ENCODE measurements at places on chromosomes 5 and 9. TPM values are rescaled to one million over a fixed set of nuclear protein-coding genes. Genes with fewer than 3 reads are reported as not detected.

TYRP1 gene
- total RNA-seq, result 1.6 TPM

EXOC3 gene
- total RNA-seq, result 25.8 TPM

SPATA31C2 gene
- not detected for total RNA-seq

ZNF354C gene
- 42.2 TPM for total RNA-seq

SV2C gene
- 34.4 TPM for total RNA-seq

ANGPTL2 gene
- total RNA-seq, result 4.2 TPM

SEMA6A gene
- 59.1 TPM for total RNA-seq

ZNF608 gene
- total RNA-seq, result 91.6 TPM

SIMC1 gene
- 15.2 TPM for total RNA-seq

SLC31A1 gene
- 14.5 TPM for total RNA-seq

GTF3C5 gene
- total RNA-seq, result 25.8 TPM

SLC34A1 gene
- total RNA-seq, result not detected

AFAP1L1 gene
- 5.5 TPM for total RNA-seq

ARHGEF39 gene
- 0.46 TPM for total RNA-seq

HTR1A gene
- total RNA-seq, result 5.5 TPM

C5orf58 gene
- total RNA-seq, result not detected

CCDC180 gene
- 16.1 TPM for total RNA-seq

TXNDC8 gene
- total RNA-seq, result not detected

MAST4 gene
- 30.2 TPM for total RNA-seq

AJM1 gene
- 2.8 TPM for total RNA-seq

GDA gene
- 19.1 TPM for total RNA-seq

ANP32B gene
- 7.2 TPM for total RNA-seq

TAF1L gene
- under 0.01 TPM for total RNA-seq

PPIC gene
- total RNA-seq, result 7.2 TPM

BHMT gene
- total RNA-seq, result 0.46 TPM

TMEM232 gene
- total RNA-seq, result 39.9 TPM

SLC45A2 gene
- 0.23 TPM for total RNA-seq

P4HA2 gene
- total RNA-seq, result 14.5 TPM

EPB41L4B gene
- 19.8 TPM for total RNA-seq

SAPCD2 gene
- 4.2 TPM for total RNA-seq

ATOSB gene
- 19.4 TPM for total RNA-seq

PRKACG gene
- total RNA-seq, result not detected

IL5 gene
- total RNA-seq, result not detected

S1PR3 gene
- total RNA-seq, result 8.3 TPM

TEX48 gene
- not detected for total RNA-seq

FSTL4 gene
- 5.8 TPM for total RNA-seq

KIF24 gene
- 3.2 TPM for total RNA-seq

SPATA31A3 gene
- total RNA-seq, result not detected

PKD2L2 gene
- 0.46 TPM for total RNA-seq

TMEM8B gene
- total RNA-seq, result 10.4 TPM

SPATA31E1 gene
- not detected for total RNA-seq

RIC1 gene
- 24.5 TPM for total RNA-seq

CDX1 gene
- total RNA-seq, result not detected

CNTNAP3 gene
- total RNA-seq, result 30.7 TPM

FGFR4 gene
- 1.6 TPM for total RNA-seq

Data from diencephalon (tissue), 1 donor.